A549 (cell line): ENCODE measurements at places on chromosomes 12 and 14. TPM values are rescaled to one million over a fixed set of nuclear protein-coding genes. Genes with fewer than 3 reads are reported as not detected.

RASSF8 gene
- 5.1 to 5.7 TPM (median 5.3 TPM) in 3 replicates for polyA plus RNA-seq

MSI1 gene
- 1.0 to 1.9 TPM (median 1.4 TPM) in 3 replicates for polyA plus RNA-seq

KITLG gene
- polyA plus RNA-seq: 8.0 to 8.9 TPM (median 8.7 TPM) in 3 replicates

GPRC5A gene
- 173 to 207 TPM (median 197 TPM) in 3 replicates for polyA plus RNA-seq

C12orf50 gene
- polyA plus RNA-seq: not detected in 3 replicates

ART4 gene
- not detected in 3 replicates for polyA plus RNA-seq

GLI1 gene
- 13.0 to 13.5 TPM (median 13.1 TPM) in 3 replicates for polyA plus RNA-seq

KCNC2 gene
- not detected in 3 replicates for polyA plus RNA-seq

ADAM21 gene
- polyA plus RNA-seq: 0.04 to 0.05 TPM (median 0.04 TPM) in 3 replicates

GALNT16 gene
- polyA plus RNA-seq: 2.6 to 3.9 TPM (median 3.4 TPM) in 3 replicates

CEBPE gene
- polyA plus RNA-seq: 0.05 TPM in 1 of 3 replicates, not detected in the others

FAM90A1 gene
- 0.07 TPM in 1 of 3 replicates, not detected in the others for polyA plus RNA-seq

GPX2 gene
- 302 to 394 TPM (median 382 TPM) in 3 replicates for polyA plus RNA-seq

GRCh38 chr12:76085520-76085868, 1.0 kb upstream of the NAP1L1 start:
- no peak for DNase-seq

DNA sequence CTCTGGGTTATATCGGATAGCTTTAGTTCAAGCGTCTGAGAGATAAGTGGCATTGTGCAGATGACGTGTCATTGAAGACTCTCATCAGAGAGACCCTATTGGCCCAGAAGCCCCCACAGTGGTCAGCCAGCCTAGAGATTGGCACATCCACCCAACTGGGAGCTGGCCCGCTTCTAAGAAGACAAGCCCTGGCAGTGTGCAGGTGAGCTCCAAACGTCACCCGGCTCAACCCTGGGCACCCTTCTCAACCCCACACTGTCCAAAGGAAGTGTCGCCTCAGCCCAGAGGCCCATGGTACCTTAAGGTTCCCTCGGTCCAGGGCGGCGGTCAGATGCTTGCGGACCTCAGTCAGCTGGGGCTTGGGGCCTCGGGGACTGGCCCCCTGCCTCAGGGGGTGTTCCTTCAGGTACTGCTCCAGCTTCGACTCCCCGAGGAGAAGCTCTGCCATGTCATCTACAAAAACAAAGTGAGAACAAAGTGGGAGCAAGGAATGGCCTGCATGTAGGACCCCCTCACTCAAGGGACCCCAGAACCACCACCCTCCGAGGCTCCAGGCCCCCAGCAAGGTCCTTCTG, 30.3 kb downstream of the TTC7B start:
- no peak for DNase-seq

DNA sequence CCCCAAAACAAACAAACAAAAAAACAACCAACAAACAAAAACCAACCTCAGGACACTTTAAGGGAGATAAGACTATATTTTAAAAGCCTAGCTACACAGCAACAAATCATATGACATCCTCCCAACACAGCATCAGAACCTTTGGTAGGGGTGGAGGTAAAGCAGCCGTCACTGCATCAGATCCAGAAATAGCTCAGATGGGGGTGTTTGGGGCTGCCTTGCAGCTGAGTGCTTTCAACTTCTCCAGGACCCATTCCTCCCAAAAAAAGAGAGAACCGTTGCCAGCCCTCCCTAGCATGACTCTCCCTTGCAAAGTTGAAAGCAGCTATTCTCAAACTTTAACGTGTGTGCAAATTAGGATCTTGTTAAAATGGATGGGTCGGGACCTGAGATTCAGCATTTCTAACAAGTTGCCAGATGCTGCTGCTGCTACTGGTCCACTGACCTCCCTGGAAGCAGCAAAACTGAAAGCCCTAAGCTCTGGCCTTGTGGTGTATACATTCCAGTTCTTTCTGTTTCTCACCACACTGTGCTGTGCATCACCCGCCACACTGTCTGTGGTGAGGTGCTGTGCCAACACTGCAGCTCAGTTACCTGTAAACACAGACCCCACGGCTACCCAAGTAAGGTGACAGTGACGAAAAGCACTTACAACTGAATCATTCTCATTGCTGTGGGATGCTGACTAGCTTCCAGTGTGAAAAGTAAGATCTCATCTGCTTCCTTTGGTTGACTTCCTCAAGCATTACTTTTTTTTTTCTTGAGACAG, 54.0 kb downstream of the SLC38A1 start:
- no peak for DNase-seq

- DNase-seq: no peak
Measured at GRCh38 chr12:68861890-68862289, 53.9 kb downstream of the MDM2 start.

DNA sequence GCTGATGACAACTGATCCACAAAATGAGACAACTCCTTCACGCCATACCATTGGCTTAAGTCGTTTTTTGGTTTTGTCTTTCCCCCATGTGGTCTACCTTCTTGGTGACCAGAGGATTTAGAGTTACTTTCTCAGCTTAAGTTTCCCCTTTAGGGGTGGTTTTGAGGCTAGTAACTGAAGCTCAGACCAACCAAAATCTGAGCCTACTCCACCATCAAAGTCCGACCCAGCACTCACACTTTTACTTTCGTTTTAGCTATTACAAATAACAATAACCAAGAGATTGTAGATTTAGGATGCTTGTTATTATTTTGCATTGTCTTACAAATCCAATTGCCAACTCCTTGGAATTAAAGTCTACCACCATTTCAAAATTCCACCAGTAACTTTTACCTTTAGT, 130.6 kb upstream of the MDM1 start:
- no peak for DNase-seq

- DNase-seq: peak; percentile 38
Measured at GRCh38 chr14:92473261-92473968, 40.2 kb upstream of the RIN3 start.

GRCh38 chr14:52003324-52003723, 14.0 kb downstream of the RTRAF start:
- no peak for DNase-seq

GRCh38 chr14:90839024-90839888, 23.0 kb upstream of the TTC7B start:
- no peak for DNase-seq

DNA sequence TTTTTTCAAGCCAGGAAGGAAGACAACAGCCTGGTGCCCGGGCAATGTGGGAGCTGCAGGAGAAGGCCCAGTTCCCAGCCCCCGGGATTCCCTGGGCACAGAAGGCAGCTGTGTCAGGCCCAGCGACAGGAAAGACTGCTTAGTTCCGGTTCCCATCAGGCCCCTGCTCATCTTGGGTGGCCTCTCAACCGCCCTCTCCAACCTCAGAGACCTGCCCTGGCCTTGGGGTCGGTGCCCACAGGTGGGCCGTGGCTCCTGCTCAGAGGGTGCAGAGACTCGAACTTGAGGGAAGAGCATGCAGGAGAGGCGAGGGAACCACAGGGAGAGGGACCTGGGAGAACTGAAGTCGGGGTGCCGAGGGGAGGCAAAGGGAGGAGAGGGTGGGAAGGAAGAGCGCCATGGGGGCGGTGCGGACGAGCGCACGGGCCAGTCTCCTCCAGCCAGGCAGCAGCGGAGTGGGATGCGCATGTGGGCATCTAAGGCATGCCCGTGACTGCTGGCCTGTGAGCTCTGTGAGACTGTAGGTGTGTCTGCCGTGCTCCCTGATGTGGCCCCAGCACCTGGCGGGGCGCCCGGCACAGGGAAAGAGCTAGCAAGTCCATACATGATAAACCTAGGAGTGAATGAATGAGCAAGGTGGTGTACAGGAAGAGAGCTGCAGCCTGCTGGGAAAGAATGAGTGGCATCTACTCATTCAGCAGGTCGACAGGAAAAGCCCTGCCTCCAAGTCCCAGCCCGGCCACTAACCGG, 42.7 kb downstream of the SSH1 start:
- DNase-seq: no peak

DNA sequence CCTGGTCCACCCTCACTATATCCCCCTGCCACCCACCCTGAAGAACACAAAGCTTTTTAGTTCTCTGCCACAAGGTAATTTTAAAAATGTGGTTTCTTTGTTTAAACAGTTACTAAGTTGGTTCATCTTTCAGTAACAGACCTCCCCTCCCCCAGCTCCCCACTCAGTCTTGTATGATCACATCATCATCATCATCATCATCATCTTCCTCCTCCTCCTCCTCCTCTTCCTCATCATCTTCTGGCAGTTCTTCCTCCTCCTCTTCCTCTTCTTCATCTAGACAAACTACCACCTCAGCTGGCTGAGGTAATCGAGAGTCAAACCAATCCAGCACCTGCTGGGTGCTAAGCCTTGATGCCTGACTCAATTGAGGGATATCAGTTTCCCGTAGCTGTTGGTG, 10.5 kb downstream of the HOMEZ start:
- DNase-seq: no peak

DNA sequence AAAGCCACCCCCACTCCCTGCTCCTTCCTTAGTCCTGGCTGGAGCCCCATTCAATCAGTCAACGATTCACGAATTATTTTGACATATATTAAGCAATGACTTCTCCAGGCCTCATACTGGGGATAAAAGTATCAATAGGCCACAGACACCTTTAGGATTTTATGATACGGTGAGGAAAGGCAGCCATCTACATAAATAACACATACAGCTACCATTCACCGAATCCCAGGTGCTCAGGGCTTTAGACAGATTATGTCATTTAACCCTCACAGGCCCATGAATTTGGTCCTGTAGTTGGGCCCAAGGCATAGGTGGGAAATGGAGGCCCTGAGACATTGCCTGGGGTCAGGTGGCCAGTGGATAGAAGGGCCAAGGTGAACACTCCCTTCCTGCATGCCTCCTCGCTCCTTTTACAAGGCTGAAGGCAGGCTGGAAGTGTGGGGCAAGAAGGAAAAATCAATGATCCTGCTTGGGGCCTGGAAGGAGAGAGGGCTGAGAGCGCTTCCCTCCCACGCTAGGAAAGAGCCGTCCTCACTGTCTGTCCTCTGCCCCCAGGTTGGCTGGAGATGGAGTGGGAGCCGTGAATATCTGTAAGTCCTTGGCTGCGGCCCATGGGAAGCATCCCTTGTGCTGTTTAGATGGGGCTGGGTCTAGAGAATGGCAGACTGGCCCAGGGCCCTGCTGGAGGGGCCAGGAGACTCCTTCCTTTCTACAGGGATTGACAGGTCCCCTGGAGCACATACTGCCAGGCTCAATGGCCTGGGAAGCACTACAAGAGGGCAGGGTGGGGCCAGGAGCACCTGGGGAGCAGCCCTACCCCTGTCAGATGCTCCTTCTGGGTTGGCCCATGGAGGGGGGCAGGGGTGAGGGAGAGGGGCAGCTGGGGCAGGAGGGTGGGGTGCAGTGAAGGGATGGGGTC, 14.8 kb downstream of the KRT7 start:
- DNase-seq: peak; percentile 65

DNA sequence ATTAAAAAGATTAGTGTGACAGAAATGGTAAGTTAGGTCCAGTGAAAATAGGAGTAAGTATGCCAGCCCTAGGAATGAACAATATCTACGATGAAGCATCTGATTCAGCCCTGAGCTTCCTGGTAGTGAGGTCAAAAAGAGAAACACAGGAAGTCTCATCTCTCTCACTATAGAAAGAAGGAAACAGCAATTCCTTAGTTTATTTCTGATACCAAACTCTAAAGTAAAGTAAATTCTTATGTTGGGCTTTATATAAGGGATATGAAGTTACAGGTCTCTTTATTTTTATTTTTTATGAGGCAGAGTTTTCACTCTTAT, 76.7 kb upstream of the RFLNA start:
- DNase-seq: no peak

GRCh38 chr14:51289169-51289568, 49.1 kb downstream of the TMX1 start:
- no peak for DNase-seq

DNA sequence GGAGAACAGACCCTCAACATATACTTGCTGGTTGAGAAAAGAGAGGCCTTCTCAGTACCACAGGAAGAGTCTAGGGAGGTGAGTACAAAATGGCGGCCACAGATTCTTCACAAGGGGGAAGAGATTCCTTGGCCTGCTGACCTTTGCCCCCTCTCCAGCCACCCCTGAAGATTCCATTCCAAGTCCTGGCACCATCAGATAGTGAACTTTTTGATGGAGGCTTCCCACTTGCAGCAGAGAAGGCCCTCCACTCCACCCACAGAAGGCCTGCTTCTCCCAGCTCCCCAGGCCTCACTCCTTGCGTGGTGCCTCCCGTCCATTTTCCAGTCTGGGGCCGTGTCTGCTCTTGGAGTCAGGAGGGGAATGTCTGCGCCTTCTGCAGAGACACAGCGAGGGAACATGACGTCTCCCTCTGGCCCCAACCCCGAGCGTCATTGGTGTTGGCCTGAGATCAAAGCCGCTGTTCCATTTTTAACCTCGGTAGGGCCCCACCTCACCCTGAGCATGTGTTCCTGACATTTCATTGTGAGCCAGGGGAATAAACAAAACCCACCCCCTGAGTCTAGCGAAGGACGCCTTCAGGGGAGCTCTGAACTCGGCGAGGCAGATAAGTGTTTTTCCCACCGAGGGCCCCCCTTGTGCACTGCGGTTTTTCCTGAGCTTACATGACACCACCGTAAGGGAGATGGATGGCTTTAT, 268.7 kb upstream of the TBX3 start:
- DNase-seq: no peak

DNA sequence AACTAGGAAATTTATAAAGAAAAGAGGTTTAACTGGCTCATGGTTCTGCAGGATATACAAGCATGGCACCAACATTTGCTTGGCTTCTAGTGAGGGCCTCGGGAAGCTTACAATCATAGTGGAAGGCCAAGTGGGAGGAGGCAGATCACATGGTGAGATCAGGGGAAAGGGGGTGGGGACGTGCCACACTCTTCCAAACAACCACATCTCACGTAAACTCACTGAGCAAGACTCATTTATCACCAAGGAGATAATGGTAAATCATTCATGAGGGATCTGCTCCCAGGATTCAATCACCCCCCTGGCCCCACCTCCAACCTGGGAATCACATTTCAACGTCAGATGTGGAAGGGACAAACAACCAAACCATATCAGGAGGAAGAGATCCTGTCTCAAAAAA, 35.8 kb downstream of the NUMB start:
- DNase-seq: peak; percentile 65

DNA sequence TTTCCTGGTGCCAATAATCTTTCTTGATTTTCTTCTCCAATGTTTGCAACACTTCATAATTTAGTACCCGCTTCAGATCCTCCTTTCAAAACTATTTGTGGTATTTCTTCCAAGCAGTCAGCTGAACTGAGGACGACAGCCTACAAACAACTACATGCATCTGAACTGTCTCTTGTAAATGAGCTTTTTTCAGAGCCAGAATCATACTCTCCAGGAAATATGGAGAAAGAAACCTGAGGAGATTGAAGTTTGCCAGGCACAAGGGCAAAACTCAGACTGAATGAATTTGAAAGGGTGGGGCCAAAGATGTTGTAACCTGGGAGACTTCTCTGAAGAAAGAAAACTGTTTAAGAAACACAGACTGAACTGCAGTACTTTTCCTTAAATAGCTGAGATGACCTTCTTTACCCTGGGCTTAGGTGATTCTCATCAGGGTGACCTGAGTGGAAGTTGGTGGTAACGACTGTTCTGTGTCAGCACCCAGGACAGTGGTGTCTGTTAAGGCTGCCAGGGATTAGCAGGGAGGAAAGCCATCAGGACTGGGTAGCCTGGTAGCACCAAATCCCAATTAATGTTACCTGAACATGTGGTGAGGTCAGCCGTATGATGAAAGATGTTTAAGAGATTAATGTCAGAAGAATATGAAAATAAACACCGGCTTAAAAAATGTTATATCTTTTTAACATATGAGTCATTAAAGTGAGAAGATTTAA, 95.0 kb downstream of the TGFB3 start:
- no peak for DNase-seq
